Suprapubic skin (tissue), 4 donors: ENCODE measurements at places on chromosomes 6 and 20.
A peak's percentile ranks its signal among the peaks of the same experiment; 100 is the strongest.

- DNase-seq: no peak
Measured at GRCh38 chr6:45595010-45595851, 217.5 kb upstream of the SUPT3H start.

DNA sequence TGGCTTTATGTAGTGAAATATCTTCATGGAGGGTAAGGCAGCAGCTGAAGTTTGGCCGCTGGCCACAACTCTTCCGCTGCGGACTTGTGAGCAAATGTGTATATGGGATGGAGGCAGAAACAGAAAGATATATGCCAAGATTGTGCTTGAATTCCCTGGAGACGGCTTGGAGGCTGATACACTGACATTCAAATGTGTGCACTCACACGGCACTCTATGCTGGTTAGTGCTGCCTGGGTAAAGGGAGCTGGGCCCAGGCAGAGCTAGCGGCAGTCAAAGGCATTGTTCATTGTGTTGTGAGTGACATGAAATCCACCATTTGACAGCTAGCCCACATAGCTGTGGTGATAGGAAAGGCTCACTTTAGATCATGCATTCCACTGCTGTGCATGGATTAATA is 202.7 kb downstream of the CLIC5 start:
- no peak for DNase-seq

DNA sequence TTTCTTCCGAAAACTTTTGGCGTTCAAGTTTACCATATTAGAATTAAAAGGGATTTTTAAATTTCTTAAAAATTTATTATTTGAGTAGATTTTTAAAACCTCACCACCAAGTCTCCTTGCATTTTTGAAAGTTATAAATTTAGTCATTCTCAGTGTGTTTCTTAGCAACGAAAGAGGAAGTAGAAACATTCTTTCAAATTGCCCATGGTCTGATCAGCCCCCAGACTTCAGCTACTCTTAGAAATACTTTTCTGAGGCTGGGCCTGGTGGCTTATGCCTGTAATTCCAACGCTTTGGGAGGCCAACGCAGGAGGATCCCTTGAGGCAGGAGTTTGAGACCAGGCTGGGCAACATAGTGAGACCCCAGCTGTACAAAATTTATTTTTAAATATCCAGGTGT is 15.1 kb upstream of the RTF2 start:
- peak; percentile 31 for DNase-seq

- DNase-seq: no peak
Measured at GRCh38 chr6:113936093-113936934, 34.6 kb downstream of the HDAC2 start.

DNA sequence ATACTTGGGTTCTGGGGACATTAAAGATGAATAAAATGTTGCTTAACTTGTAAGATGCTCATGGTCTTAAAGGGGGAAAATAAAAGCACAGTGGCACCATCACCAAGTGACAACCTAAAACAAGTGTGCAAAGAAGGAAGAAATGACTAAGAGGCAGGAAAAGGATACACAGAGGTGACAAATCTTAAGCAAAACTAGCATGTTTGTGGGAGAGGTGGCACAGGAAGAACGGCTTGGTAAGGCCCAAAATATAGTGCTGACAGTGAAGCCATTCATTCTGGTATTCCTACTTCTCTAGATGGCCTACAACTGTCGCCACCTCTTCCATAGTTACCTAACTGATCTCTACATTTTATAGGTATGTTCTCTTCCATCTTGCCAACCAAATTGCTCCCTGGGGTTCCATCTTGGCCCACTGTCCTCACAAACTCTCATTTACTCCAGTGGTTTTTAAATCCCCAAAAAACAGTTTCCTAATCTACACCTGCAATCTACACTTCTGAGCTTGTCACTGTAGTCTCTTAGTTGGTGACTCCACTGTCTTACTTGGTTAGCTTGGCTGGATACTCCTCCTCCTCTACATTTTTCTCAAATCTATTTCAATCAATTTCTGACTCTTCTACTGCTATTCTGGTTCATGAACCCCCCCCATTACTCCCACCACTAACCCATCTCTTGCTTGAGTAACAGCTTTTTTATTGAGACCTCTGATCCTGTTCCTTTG is 33.5 kb downstream of the FAM8A1 start:
- no peak for DNase-seq

DNA sequence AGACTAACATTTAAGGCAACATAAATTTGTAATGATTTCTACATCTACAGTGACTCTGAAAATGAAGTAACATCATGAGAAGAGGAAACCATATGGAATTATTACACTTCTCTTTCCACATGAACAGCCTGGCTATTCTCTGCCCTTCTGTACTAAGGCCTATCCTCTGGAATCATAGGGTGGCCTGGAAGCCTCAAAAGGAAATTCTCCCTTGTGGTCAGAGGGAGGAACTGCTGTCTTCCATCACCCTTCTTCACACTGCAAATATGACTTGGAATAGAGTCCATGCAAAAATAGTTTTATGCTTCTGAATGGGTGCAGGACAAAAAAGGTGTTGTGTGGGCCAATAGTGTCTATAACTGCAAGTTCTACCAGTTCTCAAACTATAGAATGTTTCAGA is 44.6 kb upstream of the SH3BGRL2 start:
- no peak for DNase-seq

DNA sequence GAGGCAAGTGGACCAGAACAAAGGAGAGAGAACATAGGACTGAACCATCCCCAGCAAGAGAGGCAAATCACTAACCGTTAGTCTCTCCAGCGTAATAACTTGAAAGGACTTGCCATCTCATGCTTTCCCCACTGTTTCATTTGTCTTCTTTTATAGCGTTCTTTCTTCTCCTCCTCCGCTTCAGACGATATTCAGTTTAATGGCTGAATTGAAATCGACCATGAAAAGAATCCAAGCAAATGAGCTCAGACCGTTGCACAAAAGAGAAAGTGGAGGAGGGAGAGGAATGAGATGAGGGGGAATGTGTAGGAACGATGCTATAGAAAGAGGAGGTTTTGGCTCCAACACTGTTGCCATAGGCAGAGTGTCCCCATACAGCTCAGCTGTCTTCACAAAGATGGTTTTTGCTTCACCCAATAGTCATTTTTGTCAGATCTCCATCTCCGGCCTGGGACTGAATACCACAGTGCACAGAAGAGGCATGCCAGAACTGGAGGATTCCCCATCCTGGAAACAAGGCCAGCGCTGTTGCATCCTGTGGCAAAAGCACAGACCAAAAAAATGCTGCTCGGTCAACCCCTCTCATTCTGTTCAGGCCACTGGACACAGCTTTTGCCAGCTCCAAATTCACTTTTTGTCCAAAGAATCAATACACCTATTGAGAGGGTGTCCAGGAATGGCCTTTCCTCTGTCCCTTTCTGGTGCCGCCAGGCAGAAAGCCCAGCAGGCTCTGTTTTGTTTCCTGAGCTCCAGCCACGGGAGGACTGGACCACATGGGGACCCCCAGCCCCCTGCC is 176.1 kb downstream of the ID4 start:
- no peak for DNase-seq

DNA sequence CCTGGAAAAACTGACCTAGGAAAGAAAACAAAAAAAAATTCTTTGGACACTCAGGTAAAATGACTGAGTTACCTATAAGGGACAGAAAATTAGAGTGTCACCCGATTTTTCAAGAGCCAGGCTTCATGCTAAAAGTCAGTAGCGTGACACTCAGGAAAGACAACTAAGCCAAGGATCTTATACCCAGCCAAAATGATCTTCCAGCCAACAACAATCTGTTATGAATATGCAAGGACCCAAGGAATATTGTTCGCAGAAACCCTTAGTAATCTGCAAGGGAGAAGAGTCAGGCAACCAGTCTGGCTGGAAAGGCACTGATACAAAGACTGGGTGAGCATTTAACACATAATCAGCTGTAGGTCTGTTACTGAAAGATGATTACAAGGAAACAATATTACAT is 203.6 kb downstream of the GMPR start:
- no peak for DNase-seq

- no peak for DNase-seq
Measured at GRCh38 chr6:152356662-152357061, 280.5 kb downstream of the SYNE1 start.

- DNase-seq: peak; percentile 67
Measured at GRCh38 chr20:63125838-63126601, 89.9 kb downstream of the YTHDF1 start.

DNA sequence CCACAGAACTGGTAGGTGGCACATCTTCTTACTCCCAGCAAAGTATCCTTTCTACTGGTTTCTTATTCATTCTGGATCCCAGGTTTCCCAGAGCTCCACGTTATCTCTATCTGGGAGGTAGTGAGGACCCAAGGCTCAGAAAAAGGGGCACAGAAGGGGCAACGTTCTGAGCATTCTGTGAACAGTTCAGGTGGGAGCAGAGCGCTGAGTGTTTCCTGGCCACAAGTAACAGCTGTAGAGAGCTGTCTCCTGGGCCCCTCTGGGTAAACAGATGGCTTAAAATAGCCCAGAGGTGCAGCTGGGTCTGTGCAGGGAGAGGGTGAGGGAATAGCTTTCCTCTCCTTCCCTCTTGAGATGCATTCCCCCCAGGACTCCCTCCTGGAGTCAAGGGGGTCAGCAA is 2.1 kb downstream of the APOBEC2 start:
- no peak for DNase-seq

- DNase-seq: no peak
Measured at GRCh38 chr6:47112317-47112716, 70.2 kb upstream of the ADGRF1 start.

- no peak for DNase-seq
Measured at GRCh38 chr6:35024551-35025054, 116.5 kb downstream of the TCP11 start.

GRCh38 chr20:11182720-11183119 is 508.9 kb upstream of the JAG1 start:
- no peak for DNase-seq

DNA sequence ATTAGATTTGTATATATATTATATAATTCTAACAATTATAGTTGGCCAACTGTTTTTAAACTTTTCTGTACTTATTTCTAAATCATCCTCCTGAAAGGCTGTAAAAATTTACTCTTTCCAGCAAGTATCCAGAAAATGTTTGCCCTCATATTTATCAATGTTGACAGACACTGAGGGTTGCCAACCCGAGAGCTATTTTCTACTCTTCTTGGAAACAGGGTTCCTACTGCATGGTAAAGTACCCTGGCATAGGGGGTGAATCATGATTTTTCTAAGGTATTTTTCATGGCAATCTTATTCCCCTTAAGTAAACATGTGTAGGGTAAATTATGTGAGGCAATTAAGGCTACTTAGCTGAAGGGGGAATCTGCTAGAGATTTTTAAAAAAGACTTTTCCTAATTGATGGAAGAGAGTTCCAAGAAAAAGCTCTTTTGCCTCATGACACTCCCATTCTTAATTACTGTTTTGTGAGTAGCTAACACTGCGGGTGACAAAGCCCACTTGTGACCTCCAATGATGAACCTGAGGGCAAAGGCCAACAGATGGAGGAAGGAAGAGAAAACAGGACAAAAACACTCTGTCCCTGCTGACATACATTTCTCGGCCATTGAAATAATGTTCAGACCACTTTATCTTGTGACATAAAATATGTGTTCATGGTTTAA is 37.9 kb downstream of the GPX5 start:
- DNase-seq: no peak

DNA sequence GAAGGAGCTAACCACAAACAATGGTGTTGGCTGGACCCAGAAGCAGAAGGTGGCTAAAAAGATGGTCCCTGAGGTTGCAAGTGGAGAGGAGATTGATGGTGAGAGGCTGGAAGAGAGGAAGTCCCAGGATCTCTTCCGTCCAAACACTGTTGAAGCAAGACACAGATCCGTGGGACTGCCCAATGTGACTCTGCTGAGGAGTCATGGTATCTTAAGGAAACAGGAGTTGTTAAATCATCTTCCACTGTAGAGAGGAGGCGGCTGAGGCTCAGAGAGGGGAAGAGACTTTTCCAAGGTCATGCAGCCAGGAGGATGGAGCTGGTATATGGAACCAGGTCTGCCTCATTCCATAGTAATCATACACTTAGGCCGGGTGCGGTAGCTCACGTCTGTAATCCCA is 4.1 kb upstream of the ZNF335 start:
- DNase-seq: peak; percentile 17

- peak; percentile 26 for DNase-seq
Measured at GRCh38 chr20:59584278-59584925, 19.9 kb upstream of the PHACTR3 start.

DNA sequence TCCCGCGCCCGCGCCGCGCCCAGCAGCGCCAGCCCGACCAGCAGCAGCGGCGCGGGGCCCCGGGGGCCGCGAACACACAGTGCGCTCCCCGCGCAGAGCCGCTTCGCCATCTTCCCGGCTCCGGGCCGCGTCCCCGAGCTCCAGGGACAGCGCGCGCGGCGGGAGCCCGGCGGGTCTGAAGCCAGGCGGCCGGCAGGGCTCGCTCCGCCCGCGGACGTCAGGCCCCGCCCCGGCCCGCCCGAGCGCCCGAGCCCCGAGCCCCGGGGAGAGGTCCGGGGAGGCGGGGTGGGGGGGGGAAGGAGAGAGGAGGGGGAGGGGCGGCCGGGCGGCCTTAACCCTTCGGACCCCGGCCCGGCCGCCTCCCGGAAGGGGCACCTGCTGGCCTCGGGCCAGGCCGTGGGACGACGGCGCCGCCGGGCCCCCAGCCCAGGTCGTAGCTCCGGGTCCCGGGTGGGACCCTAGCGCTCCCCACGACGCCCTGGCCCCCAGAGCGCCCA is at the start of gene LAMA5:
TSS of gene LAMA5 (minus strand) at position 177 of the 497 bp plus-strand sequence. CDS start at position 110, 67 bp downstream.
- DNase-seq: no peak
